ENCODE measurements at places on chromosomes 13 and 19. TPM values are rescaled to one million over a fixed set of nuclear protein-coding genes. Genes with fewer than 3 reads are reported as not detected.

The TSKS gene
- not detected for total RNA-seq

The THSD8 gene
- not detected for total RNA-seq

The LGALS4 gene
- not detected for total RNA-seq

The DPF1 gene
- 47.0 TPM for total RNA-seq

The ANKLE1 gene
- total RNA-seq = 1.3 TPM

The CEACAM20 gene
- not detected for total RNA-seq

The SHISA2 gene
- 30.7 TPM for total RNA-seq

The CASP14 gene
- total RNA-seq = not detected

The RDH8 gene
- total RNA-seq = not detected

The TUBA3C gene
- total RNA-seq = not detected

The OVOL3 gene
- not detected for total RNA-seq

The RGS9BP gene
- total RNA-seq = 1.3 TPM

The GPR183 gene
- total RNA-seq = 1.6 TPM

The ACER1 gene
- total RNA-seq = not detected

The SIGLEC10 gene
- total RNA-seq = 1.9 TPM

The C2CD4C gene
- 14.7 TPM for total RNA-seq
